ENCODE measurements at places on chromosomes 11 and 22.

DNA sequence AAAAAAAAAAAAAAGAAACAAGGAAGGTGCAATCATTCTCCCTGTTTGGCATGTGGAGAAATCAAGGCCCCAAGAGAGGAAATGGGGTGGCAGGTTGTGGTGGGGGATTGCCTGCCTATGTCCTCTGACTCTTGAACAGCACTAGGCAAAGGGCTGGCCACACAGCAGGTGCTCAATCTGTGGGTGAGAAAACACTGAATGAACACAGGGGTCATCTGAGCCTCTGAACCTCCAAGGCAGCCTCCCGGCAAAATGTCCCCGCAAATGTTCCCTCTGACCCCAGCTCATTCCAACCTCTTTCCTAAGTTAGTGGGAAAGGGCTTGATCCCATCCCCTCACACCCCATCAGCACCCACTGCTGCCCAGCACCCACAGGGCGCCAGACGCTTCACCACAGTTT is 4.6 kb downstream of the PLA2G6 start:
- no peak for DNase-seq

GRCh38 chr11:60360621-60361020 is 17.7 kb upstream of the MS4A7 start:
- no peak for DNase-seq

DNA sequence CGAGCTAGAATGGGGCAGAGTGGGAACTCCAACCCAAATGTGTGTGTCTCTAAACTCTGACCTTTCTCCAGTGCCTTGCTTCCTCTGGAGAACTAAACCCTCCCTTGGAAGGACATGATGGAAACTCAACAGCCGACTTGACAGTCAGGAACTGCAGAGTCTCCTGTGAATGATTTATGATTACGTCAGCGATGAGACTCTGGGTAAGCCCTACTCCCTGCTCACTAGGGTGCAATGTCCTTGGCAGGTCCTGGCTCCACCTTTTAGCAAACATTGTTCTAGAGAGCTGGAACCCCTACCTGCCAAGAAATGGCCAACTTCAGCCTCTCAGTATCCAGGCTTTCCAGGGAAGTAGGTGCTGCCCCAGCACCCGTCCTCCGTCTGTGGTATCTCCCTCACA is 96.1 kb upstream of the CD82 start:
- DNase-seq = no peak

GRCh38 chr11:43907028-43907975 is 26.7 kb downstream of the ALKBH3 start:
- no peak for DNase-seq

GRCh38 chr11:82494988-82495432 is 238.7 kb downstream of the FAM181B start:
- no peak for DNase-seq

GRCh38 chr11:44760917-44761550 is 34.3 kb downstream of the TSPAN18 start:
- peak; percentile 71 for DNase-seq

GRCh38 chr11:130945896-130946295 is 29.6 kb upstream of the SNX19 start:
- DNase-seq = no peak

DNA sequence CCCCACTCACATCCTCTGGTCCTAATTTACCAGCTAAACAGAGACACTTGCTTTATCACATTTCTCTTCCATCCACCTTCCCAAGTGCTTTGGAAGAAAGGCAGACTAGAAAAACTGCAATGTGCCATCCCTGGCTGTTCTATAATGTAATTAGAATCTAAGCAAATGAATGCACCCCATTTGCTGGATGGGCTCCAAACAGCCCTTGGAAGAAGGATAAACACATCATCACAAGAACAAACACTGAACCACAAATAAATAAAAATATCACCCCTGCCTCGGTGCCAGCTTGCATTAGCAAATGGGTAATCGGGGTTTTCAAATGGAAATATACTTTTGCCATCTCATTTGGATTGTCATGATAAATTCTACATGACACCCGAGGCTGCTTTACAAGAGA is 296.6 kb upstream of the ISX start:
- DNase-seq = no peak

GRCh38 chr11:119520400-119520799 is 97.4 kb upstream of the THY1 start:
- no peak for DNase-seq

- no peak for DNase-seq
Measured at GRCh38 chr11:66880496-66881450, 23.9 kb downstream of the LRFN4 start.

- no peak for DNase-seq
Measured at GRCh38 chr11:111774955-111775710, 8.9 kb upstream of the PPP2R1B start.

DNA sequence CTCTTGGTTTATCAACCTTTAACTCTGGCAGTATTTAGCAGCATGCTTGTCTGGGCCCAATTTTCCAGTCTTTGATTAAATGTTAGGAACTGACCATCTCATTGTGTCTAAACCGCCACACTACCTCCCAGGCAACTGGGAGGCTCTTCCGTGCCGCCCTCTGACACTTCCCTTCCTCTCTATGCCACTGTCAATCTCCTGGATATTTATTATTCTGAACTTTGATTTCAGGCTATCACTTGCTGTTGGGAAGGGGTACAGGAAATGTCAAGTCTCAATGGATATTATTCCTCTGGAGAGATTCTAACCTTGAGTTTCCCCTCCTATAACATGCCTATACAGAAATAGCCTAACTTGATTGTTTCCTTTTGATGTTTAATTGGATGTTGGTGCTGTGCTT is 222.9 kb upstream of the NARS2 start:
- no peak for DNase-seq

GRCh38 chr11:12973528-12974181 is 35.5 kb upstream of the RASSF10 start:
- DNase-seq = no peak

- DNase-seq = peak; percentile 91
Measured at GRCh38 chr11:65454696-65455456, 32.3 kb downstream of the NEAT1 start.

GRCh38 chr11:133907216-133907615 is 49.6 kb downstream of the IGSF9B start:
- no peak for DNase-seq

GRCh38 chr11:15654451-15654850 is 539.7 kb downstream of the INSC start:
- DNase-seq = no peak

GRCh38 chr11:110600322-110600721 is 111.9 kb downstream of the ARHGAP20 start:
- no peak for DNase-seq

DNA sequence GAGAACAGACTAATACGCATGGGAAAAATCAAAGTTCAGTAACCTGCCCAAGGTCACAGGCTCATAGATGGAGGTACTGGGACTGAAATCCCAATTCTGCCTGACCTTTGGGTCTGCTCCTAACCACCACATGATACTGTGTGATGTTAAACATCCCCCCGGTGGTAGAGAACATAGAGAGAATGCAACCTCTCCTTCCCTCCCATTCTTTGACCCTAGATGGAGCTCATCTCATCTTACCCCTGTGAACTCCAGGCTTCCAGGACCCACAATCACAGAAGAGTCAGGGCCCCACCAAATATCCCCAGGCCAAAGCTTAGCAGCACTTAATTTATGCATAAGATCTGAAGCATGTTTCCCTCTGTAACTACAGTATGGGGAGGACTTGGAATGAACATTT is 198.5 kb downstream of the MYO18B start:
- DNase-seq = no peak

DNA sequence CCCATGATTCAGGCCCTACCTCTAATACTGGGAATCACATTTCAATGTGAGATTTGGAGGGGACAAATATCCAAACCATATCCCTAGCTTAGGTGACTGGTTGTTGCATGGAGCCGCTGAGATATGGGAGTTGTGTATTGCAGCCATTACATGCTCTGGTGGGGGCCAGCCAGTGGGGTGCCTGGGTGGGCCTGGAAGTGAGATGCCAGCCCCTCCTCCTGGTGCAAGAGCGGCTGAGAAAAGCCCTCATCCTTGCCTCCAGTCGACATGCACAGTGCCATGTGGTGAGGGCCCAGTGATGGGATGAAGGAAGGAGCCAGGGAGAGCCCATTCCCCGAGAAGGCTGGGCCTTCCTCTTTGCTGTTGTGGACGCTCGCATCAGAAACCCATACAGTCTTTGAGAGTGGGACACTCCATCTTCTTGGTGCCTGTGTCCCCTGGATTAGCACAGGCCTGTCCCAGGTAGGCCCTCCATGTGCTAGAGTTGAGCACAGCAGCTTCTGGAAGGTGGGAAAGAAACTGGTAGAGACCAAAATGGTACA is 1043.0 kb downstream of the TBC1D22A start:
- DNase-seq = no peak

GRCh38 chr11:17954395-17955252 is 58.2 kb downstream of the SERGEF start:
- DNase-seq = no peak

DNA sequence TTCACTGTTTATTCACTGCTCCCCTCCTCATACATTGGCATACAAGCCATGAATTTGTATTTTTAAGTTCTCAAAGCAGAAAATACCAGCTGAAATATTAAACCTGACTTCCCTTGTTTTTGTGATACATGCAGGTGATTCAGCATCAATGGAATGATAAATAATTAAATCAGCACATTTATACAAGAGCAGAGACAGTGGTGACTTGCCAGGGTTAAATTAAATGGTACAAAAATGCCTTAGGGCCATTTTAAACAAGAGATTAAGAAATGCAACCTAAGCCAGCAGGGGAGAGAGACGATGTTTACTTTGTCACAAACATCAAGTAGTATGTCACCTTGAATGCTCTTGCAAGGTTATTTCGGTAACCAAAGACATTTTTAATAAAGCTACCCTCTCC is 95.9 kb upstream of the DDI1 start:
- DNase-seq = no peak

GRCh38 chr11:27317751-27318150 is 45.3 kb downstream of the CCDC34 start:
- DNase-seq = no peak

DNA sequence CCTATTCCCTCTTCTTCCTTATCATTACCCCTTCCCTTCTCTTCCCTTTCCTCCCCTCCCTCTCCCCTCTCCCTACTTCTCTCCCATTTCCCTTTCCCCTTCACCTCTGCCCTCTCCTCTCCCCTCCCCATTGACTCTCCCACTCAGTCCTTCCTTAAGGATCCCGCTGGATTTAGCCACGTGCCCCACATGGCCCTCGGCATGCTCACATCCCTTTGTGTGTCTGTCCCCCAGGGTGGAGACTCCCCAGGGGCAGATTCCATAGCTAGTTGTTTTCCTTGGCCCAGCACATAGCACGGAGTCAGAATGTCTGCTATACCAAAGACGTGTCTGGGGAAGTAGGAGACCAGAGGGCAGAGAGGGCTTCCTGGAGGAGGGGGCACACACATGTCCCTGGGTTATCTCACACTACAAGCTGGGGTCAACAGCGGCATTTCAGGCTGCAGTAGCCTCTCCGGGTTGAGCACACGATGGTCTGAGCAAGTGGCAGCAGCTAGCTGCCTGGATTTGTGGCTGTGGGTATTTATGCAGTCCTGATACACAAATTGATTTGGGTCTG is 487.0 kb downstream of the TBC1D22A start:
- no peak for DNase-seq

DNA sequence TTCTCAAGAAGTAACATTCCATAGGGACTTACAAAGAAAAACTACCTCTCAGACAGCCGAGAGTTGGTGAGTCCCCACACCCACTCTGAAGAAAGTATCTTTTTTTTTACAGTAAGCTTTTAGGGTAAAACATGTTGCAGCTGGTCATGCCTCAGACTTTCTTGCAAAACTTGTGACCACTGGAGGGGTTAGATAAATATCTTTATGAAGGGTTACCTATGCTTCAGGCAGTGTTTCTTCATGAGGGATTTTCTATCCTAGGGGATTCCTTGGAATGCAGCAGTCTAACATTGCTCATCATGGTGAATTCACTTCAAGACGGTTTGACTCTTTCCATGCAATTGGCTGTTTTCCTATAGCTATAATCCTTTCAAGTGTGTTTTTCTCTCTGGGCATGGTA is 20.8 kb upstream of the SNX19 start:
- no peak for DNase-seq

- DNase-seq = no peak
Measured at GRCh38 chr11:10925149-10925926, 67.5 kb upstream of the ZBED5 start.

DNA sequence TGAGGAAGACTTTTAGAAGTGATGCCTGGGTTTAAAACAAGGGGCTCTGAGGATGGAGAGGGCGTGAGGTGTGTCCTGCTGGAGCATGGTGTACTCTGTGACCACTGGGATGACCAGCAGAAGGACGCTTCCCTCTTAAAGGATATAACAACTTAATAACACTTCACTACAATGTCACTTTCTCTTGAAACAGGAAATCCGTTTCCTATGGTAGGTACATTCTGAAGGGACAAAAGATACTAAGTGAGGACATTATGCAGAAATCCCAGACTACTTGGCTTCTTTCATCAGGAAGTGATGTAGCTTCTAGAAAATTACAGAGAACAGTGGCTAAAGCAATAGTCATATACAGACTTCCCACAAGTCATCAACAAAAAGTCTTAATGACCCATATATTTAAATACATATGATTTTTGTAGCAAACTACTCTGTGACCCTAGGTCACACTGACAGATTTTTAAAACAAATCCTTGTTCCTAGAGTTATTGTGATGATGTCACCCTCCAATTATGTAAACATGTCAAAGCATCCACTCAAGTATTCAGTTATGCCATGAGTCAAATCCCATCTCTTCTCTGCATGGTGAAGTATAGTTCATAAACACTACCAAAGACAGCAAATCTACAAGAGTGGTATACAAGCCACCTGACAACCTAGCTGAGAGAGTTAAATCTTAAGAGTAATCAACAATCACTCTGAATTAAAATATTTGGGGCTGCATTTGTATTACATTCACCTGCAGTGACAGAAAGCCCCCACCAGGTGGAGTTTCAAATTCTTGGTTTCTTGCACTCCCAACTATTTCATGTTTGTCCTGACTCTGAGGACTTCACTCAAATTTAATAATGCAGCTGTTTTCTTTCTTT is 32.8 kb downstream of the PITPNB start:
- DNase-seq = no peak

- no peak for DNase-seq
Measured at GRCh38 chr11:9201372-9202162, 63.6 kb downstream of the DENND5A start.

DNA sequence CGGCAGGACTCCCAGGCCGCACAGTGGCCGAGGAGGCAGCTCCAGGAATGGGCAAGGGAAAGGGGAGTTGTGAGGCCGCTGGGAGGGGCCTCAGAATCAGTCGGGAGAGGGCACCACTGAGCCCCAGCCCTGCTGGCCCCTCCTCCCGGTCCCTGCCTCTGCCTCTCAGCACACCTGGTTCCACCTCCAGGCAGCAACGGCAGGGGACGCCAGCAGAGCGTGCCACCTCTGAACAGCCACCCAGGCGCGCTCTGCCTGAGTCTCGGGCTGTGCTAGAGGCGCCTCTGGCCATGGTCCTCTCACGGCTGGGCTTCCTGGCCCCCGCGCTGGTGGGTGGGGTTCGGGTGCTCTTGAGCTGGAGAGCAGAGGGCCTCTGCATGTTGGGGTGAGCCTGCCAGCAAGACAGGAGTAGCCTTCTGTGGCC is 33.0 kb downstream of the MOB2 start:
- DNase-seq = no peak

GRCh38 chr11:76824980-76825725 is 35.6 kb upstream of the ACER3 start:
- DNase-seq = no peak

GRCh38 chr11:17651061-17651460 is 68.3 kb upstream of the MYOD1 start:
- no peak for DNase-seq

- no peak for DNase-seq
Measured at GRCh38 chr11:116553482-116553881, 219.3 kb downstream of the BUD13 start.

GRCh38 chr11:80529726-80530125 is 1088.9 kb upstream of the TENM4 start:
- no peak for DNase-seq

Data from suprapubic skin (tissue), 4 donors.